ENCODE measurements at places on chromosomes 1 and 21.

DNA sequence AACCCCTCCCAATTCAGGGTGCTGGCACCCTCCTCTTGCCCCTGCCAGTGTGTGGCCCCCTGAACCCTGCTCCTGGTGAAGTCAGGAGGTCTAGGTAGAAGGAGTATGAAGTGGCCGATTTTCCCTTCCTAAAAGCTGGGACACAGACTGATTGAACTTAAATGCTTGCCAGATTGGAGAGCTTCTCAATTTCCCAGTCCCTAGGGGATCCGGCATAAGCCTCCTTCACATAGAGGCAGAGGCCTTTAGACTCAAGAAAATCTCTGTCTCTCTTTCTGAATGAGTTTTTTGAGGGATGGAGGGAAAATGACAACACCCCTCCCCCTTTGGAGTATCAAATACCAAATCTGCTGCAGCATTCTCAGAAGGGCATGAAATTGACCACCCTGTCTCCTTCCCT lies 51.5 kb downstream of the SYT2 start:
- DNase-seq = no peak

GRCh38 chr1:175178456-175178855 lies 14.1 kb downstream of the KIAA0040 start:
- DNase-seq = no peak

DNA sequence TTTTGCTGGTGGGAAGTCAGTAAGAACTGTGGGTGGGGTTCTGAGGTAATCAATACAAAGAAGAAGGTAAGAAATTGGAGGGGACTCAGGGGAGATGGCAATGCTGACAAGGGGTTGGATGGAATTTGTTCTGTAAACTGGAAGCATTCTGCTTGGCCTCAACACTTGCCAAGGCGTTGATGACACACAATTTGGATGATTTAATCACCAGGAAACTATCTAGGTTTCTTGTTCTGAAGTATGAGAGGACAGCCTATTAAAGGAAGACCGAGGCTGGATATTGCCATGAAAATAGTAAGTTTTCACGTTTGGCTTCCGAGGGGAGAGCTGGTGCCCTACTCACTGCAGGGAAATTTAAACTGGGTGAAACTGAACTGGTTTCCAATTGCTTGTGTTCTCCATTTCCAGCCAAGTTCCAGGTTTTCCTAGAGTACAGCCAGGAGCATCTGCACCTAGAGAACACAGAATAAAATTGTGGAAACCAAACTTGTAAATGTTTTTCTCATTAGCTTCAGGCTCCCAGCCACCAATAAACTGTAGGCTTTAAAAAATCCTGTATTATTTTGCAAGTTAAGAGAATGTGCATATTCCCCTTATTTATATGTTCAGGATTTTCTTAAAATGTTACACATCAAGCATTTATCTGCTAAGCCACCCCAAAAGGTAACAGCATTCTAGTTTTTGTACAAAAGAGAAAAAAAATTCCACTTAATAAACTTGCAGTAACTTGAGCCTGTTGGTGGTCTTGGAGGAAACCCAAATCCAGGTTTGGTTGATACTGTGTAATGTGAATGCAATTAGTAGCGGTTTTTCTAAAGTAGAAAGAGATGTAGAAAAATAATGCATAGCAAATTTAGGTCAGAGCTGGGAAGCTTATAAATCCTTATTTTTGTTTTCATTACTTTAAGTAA lies 53.8 kb downstream of the ROR1 start:
- DNase-seq = no peak

- no peak for DNase-seq
Observed at GRCh38 chr1:163467289-163467688, 145.5 kb downstream of the NUF2 start.

- no peak for DNase-seq
Observed at GRCh38 chr1:31570228-31570627, 6.1 kb upstream of the TINAGL1 start.

Measured in iPS DF 6.9 (cell line).